ENCODE measurements at places on chromosomes 11 and 22.

DNA sequence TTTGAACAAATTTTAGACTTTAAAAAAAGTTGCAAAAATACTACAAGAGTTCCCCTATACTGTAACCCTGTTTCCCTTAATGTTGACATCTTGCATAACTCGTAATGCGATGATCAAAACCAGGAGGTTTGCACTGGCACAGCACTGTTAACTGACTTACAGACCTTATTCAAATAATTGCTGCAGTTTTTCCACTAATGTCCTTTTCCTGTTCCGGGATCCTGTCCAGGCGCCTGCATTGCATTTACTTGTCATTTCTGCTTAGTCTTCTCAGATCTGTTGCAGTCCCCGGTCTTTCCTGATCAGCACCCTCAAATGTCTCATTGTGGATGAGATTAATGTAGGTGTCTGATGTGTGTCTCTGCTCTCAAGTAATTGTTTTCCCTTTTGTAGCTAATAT, 32.0 kb downstream of the APLP2 start:
- no peak for DNase-seq

GRCh38 chr11:75938543-75938942, 123.5 kb downstream of the UVRAG start:
- DNase-seq = peak; percentile 74

- DNase-seq = no peak
Observed at GRCh38 chr11:45100339-45100738, 46.1 kb upstream of the PRDM11 start.

GRCh38 chr11:44324749-44325525, 15.0 kb upstream of the ALX4 start:
- DNase-seq = no peak

DNA sequence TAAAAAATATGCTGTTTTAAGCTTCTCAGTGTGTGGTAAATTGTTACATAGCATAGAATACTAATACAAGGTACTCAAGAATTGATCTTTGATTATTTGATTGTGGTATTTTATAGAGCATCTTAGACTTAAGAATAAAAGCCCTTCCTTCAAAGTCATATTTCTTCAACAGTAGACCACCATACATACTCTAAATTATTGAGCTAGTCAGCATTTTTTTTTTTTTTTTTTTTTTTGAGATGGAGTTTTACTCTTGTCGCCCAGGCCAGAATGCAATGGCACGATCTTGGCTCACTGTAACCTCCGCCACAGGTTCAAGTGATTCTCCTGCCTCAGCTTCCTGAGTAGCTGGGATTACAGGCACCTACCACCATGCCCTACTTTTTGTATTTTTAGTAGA, 436.7 kb upstream of the LUZP2 start:
- DNase-seq = no peak

DNA sequence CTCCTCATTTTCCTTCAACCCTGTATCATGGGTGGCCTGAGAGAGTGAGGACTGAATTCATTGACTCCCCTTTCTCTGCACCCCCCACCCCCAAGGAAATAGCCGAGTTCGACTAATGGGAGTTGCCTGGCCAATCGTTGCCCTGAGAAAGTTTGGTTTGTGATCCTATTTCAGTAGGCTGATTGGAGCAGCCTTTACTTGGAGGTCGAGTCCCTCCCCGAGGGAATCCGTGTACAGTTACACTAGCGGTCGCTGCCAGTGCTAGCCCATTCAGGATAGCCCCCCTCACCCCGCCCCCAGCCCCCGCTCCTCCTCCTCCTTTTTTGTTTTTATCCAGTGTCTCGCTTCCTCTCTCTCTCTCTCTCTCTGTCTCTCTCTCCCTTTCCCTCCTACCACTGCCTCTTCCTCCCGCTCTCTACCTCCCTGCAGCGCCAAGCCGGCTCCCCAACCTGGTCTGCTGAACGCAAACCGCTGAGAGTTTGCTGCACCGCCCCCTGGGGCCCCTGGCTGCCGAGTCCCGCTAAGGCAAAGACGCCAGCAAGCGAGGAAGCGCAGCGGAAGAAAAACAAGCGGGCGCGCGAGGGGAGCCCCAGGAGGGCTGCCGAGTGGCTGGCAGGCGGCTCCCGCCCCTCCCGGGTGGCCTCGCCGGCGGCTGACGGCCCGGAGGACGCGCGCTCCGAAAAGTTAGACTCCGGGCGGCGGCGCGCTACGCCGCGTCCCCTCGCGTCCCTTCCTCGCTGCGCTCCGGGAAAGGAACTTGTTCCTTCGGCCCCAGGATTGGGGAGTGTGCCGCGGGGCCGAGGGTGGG, at the start of gene GRAMD1B:
TSS of gene GRAMD1B (plus strand) at position 357 of the 808 bp plus-strand sequence. CDS start 524 bp downstream, outside the sequence.
- DNase-seq = peak; percentile 11

DNA sequence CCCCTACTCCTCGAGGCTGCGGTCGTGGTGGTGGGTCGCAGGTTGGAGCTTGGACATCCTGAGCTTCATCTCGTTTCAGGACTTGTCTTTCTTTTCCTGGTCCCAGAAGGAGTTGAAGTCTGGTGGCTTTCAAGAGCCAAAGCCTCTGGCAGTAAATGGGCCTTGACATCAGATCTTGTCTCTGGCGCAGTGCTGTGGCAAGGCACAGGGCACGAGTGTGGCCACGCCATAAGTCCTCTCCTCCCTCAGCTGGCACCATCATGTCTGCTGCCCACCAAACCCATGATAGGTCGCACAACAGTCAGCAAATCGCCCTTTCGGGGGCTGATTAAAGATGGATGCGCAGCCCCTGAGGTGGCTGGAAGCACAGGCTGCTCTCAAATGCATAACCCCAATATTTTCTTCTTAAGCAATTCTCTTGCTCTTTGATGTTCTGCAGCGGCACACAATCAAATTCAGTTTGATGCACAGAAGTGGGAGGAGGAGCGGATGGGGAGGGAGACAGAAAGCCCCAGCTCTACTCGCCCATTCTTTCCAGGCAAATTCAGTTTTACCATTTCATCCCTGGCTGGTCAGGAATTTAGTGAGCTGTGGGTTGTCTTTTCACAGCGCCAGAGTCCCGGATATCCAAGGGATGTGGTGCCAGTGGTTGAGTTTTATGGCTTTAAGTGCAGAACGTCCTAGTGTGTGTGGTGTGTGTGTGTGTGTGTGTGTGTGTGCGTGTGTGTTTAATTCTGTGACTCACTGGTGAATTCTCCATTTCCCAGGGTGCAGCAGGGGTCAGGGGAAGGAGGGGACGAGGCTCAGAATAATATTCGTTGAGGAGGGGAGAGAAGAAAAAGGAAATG, 162.0 kb downstream of the DSCAML1 start:
- no peak for DNase-seq

DNA sequence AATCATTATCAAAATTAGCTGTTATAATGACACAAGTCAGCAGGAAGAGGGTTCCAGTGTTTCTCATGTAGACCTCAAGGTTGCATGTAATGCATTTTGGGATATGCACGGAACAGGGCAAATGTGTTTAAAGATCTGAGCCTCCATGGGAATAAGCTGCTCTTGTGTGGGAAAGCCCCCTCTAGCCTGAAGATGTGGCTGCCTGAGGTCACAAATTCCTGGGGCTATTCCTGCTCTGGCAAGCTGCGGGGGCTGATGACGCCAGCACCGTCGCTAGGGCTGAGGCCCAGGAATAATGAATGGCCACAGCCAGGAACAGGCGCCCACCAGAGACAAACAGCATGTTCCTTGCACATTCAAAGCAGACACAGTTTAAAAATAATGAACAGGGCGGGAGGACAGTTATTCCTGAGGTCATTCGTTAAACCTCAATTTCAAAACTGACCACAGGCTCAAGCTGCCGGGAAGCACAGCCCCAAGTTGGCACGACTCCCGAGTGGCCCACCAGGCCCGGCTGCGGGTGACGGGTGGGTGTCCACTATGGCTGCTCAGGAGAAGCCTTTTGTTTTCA, 11.7 kb downstream of the OSBPL5 start:
- DNase-seq = no peak

DNA sequence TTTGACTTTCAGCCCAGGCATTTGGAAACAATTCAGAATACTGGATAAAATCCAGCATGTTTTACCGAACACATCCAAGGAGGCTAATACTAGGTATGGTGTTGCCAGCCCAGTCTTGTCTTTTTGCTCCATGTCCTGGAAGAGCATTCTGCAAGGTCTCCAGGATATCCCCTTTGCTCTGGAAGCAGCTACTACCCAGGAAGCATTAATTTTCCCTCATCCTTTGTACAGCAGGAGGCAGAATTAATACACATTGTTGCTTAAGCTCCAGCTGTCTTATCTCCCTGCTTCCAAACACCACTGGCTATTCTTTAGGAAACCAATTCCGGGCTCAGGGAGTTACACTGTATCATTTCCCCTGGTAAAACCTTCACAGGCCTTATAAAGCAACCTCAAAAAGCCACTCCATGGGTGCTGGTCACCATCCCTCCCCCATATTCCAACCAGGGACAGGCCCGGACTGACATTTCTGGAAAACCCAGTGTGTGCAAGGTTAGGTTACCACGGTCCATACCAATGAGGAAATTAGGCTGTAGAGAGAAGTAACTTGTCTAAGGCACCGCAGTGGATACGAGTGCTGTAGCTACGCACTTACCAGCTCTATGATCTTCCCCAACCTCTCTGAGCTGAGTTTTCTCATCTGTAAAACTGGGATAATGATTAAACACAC, 1.5 kb upstream of the UBASH3B start:
- DNase-seq = peak; percentile 38

DNA sequence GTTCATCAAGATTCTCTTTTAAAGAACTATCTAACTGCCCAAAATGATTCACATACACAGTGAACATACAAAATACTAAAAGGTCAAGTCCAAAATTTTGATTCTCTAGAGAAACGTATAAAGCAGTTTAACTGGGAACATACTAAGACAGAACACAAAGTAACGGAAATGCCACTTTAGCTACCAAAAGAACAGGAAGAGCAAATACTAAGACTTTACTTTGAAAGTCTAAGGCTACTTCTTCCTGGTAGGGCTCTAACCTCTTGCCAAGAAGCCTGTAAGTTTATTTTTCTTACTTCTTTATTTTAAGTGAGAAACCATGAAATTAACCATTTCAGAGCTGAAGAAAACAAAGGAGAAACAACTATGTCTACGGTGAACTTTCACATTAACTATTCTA, 6.2 kb downstream of the PICALM start:
- DNase-seq = peak; percentile 41

All from dermis microvascular lymphatic vessel endothelial cell (primary cell).